ENCODE measurements at places on chromosomes 2 and 18. TPM values are rescaled to one million over a fixed set of nuclear protein-coding genes. Genes with fewer than 3 reads are reported as not detected.

The ATP5F1A gene
- 447 TPM for total RNA-seq

The PLEKHH2 gene
- 0.81 TPM for total RNA-seq

The NOSTRIN gene
- not detected for total RNA-seq

The ABCB11 gene
- total RNA-seq = not detected

The PLCD4 gene
- 0.78 TPM for total RNA-seq

The PLA2R1 gene
- total RNA-seq = not detected

The MAP3K20 gene
- 7.0 TPM for total RNA-seq

The CRYGB gene
- not detected for total RNA-seq

DNA sequence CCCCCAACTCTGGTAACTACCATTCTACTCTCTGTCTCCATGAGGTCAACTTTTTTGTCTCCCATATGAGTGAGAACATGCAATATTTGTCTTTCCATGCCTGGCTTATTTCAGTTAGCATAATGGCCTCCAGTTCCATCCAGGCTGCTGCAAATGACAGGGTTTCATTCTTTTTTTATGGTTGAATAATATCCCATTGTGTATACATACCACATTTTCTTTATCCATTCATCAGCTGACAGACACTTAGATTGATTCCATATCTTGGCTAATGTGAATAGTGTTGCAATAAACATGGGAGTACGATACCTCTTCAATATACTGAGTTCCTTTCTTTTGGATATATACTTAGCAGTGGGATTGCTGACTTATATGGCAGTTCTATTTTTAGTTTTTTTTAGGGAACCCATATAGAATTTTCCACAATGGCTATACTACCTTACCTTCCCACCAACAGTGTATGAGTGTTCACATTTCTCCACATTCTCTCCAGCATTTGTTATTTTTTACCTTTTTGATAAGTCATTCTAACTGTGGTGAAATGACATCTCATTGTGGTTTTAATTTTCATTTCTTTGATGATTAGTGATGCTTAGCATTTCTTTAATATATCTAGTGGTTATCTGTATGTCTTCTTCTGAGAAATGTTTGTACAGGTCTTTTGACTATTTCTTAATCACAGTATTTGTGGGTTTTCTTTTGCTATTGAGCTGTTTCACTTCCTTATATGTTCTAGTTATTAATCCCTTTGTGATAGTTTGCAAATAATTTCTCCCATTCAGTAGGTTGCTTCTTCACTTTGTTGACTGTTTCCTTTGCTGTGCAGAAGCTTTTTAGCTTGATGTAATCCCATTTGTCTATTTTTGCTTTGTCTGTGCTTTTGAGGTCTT is 112.2 kb downstream of the SRBD1 start:
- H3K27me3 ChIP-seq = no peaks in the 10 kb centered on the region
- H3K4me1 ChIP-seq = peaks cover 44% of the 10 kb centered on the region
- no peak overlapping the region for H3K4me3 ChIP-seq
- H3K27ac ChIP-seq = peak overlapping the region; percentile 14

- H3K27me3 ChIP-seq = peaks cover 10% of the 10 kb centered on the region
- H3K27ac ChIP-seq = no peak overlapping the region
- DNase-seq = no peak
- H3K4me3 ChIP-seq = no peak overlapping the region
- peaks cover 26% of the 10 kb centered on the region for H3K4me1 ChIP-seq
These were observed 50.6 kb upstream of the ODC1 start for GRCh38 chr2:10498525-10499274.

DNA sequence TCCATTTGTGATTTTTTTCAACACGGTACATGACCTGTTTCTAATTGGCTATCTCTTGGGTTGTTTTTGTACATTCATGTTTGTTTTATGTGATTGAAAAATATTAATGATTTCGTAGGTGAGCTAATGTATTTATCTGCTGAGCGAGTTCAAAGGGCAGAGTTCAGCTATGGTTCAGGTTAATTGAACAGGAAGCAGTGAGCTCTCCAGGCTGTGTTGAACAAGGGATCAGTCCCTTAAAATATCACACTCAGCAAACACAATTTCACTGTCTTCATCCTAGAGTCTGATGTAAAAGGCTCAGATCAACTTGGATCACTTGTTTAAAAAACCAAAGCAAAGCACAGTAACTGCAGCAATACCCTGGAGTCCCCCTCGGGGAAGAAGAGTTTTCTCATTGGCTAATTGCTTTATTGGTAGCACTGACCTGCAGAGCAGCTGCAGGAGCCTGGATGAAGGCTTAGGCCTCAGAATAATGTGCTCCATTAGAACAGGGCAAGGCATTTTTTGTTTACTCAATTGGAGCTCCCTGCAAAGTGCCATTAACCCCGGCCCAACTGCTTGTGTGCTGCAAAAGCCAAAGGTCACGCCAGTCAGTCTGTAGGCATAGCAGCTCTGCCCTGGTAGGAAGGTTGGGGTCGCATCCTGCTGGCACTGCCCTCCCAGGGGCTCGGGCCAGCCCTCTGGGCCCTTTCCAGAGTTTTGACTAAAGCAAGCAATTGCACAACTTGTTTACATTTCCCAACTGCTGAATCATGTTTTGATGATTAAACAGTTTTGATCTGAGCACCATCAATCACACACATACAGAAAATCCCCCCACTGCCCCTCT is 10.5 kb downstream of the ONECUT2 start:
- peaks cover 57% of the 10 kb centered on the region for H3K27me3 ChIP-seq
- H3K36me3 ChIP-seq = no peaks in the 10 kb centered on the region
- H3K27ac ChIP-seq = no peak overlapping the region

- H3K27me3 ChIP-seq = no peaks in the 10 kb centered on the region
- H3K4me1 ChIP-seq = peaks cover 79% of the 10 kb centered on the region
- H3K27ac ChIP-seq = peak overlapping the region; percentile 79
- no peaks in the 10 kb centered on the region for H3K36me3 ChIP-seq
- H3K4me3 ChIP-seq = peak overlapping the region; percentile 36
These were observed 56.4 kb upstream of the MGAT5 start for GRCh38 chr2:134197445-134197844.

DNA sequence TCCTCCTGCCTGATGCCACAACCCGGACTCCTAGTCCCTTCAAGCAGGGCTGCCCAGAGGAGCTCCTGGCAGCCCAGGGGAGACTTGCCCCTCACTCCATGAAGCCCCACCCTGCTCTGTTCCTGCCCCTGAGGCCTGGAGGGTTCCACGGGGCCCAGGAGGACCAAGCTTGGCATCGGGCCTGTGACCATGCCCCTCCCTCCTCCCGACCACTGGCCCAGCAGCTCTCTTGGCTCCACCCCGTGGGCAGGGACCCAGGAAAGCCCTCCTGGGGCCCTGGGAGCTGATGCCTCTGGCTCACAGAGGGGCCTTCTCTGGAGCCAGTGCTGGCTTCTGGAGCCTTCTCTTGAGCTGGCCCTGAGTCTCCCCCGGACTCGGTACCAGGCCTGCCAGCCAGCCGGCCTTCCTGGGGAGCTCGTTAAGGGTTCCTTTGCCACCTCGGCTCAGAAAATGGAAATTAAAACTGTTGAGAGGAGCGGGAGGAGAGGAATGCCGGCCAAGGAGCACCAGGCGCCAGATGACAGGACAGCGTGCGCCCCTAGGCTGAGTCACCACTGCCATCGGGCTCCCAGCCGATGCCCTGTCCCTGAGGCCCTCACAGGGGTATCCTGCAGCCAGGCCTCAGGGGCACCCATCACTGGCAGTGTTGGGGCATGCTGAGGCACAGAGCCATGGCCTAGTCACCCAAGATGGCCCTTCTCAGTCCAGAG is 40.6 kb upstream of the SNED1 start:
- no peak overlapping the region for H3K27ac ChIP-seq
- H3K4me3 ChIP-seq = no peak overlapping the region
- H3K36me3 ChIP-seq = no peaks in the 10 kb centered on the region

GRCh38 chr2:64485331-64485730 is 31.4 kb downstream of the LGALSL start:
- H3K4me1 ChIP-seq = peaks cover 10% of the 10 kb centered on the region
- no peak for DNase-seq
- H3K36me3 ChIP-seq = no peaks in the 10 kb centered on the region

DNA sequence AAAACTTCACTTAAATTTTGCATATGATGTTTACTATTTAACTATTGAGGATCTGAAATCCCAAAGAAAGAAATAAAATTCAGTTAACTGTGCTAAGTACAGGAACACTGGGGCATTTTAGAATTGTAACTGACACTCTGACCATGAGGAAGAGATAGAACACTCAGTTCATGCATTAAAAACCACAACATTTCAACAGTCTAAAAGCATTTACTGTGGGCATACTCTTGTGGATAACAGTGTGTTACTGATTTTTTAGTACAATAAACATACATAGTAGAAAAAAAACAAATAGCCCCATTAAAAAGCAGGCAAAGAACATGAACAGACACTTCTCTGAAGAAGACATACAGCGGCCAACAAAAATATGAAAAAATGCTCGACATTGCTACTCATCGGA is 1122.7 kb upstream of the PIK3C3 start:
- no peaks in the 10 kb centered on the region for H3K36me3 ChIP-seq
- DNase-seq = no peak
- no peak overlapping the region for H3K27ac ChIP-seq
- no peaks in the 10 kb centered on the region for H3K4me1 ChIP-seq

- DNase-seq = no peak
- H3K36me3 ChIP-seq = no peaks in the 10 kb centered on the region
- peaks cover 6% of the 10 kb centered on the region for H3K27me3 ChIP-seq
- no peak overlapping the region for H3K27ac ChIP-seq
- no peaks in the 10 kb centered on the region for H3K4me1 ChIP-seq
These were observed 520.0 kb downstream of the SLC4A3 start for GRCh38 chr2:220147161-220148038.

- H3K4me3 ChIP-seq = no peak overlapping the region
- H3K27ac ChIP-seq = no peak overlapping the region
- no peak for DNase-seq
- no peaks in the 10 kb centered on the region for H3K4me1 ChIP-seq
- H3K27me3 ChIP-seq = no peaks in the 10 kb centered on the region
These were observed 11.1 kb upstream of the FAP start for GRCh38 chr2:162254236-162254871.

DNA sequence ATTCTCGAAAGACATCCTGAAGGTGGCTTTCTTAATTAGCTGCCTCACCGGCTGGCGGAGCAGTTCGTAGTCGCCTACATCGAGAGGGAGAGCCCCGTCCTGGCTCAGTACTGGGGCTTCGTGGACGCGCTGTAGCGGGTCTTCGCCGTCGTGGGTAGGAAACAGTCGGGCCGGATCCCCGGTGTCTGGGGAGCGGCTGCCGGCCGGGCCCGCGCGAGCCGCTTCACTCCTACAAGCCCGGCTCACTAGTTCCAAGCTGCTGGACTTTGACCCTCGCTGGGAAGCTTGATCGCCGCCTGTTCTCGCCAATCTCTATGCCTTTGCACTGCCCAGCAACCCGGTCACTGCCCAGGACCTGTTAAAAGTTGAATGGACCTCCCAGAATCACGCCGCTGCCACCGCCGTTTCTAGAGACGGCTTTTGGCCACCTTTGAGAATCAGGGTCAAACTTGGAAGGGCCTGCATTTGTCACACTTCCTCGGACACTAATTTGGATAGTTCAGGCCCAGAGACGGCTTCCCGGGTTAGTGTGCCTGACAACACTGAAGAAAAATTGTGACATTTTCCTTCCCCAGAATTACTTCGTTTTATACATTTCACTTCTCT is 41.4 kb upstream of the AKAIN1 start:
- peak overlapping the region; percentile 90 for H3K4me3 ChIP-seq
- peak; percentile 49 for DNase-seq
- H3K4me1 ChIP-seq = peaks cover 27% of the 10 kb centered on the region
- H3K36me3 ChIP-seq = peaks cover 37% of the 10 kb centered on the region

Measured in activated CD4-positive, alpha-beta memory T cell treated with anti-CD3 and anti-CD28 coated beads for 36 hours (primary cell).